ENCODE measurements at places on chromosomes 16 and 17.

DNA sequence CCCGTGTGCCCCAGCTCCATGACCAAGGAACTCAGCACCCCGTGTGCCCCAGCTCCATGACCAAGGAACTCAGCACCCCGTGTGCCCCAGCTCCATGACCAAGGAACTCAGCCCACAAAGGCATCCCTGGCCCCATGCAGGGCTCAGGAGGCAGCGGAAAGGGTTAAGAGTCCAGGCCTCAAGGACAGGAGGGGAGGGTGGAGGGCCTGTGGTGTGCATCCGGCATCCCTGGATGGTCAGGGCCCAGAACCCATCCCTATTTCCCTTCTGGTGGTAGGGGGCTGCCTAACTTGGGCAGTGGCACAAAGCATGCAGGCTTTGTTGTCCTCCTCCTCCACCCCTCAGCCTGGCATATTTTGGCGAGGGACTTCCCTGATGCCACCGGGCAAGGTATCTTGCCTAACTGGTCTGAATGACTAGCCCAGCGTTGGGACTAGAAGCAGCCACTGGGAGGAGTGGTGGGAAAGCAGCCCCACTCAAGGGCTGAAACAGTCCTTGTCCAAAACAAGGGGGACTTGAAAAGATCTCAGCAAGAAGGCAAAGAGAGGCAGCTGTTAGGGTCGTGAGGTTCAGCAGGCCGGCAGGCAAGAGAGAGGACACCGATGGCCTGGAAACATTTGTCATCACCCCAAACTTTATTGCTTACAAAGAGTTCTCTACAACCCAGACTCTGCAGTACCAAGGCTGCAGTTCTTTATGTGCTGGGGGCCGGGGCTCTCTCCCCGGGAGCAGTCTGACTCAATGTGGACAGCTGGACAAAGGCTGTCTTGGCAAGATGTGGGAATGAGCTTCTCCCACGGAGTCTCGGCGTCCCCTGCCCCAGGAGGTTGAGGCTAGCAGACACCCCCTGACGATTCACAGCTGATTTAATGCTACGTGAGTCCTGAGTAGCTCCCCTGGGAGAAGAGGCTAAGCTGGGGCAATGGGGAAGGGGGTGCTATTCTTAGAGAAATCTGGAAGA lies 902 bp upstream of the SPATA32 start:
- peak; percentile 21 for DNase-seq

DNA sequence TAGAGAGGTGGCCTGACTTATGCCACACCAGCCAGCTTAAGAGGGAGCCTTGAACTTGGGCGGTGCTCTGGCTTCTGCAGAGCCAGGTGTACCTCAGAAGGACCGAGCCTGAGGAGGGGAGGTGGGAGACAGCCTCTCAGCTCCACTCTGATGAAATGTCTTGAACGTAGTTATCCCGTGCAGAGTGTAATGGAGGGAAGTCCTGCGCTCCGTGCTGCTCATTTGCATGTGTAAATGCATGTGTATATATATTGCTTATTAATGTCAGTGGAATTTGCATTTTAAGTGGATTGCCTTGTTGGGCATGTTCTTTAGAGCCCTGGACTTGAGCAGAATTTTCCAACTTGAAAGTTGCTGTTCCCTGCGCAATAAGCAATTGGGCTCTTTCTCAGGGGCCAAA lies 264.9 kb upstream of the SDK2 start:
- DNase-seq = no peak

- no peak for DNase-seq
These were observed 4.9 kb downstream of the FMNL1 start for GRCh38 chr17:45226576-45226975.

GRCh38 chr16:118857-119256 lies 19.6 kb downstream of the NPRL3 start:
- DNase-seq = no peak

GRCh38 chr16:82456683-82457082 lies 170.1 kb upstream of the CDH13 start:
- no peak for DNase-seq

- DNase-seq = peak; percentile 66
These were observed 17.9 kb upstream of the ZFHX3 start for GRCh38 chr16:73065632-73066330.

All from gastrocnemius medialis (tissue), 4 donors.